Temporal lobe (tissue), 4 donors: ENCODE measurements at places on chromosomes 16 and 17. TPM values are rescaled to one million over a fixed set of nuclear protein-coding genes. Genes with fewer than 3 reads are reported as not detected.

KCNJ16 gene
- total RNA-seq, result 5.2 TPM

TRIM37 gene
- total RNA-seq, result 92.9 TPM

LLGL1 gene
- 27.5 TPM for total RNA-seq

SPNS3 gene
- under 0.01 TPM for total RNA-seq

IRX3 gene
- total RNA-seq, result not detected

CAPNS2 gene
- total RNA-seq, result 0.25 TPM

ADAM11 gene
- total RNA-seq, result 14.3 TPM

ALOX15 gene
- total RNA-seq, result under 0.01 TPM

GUCY2D gene
- 0.25 TPM for total RNA-seq

UMOD gene
- not detected for total RNA-seq

E2F4 gene
- total RNA-seq, result 16.2 TPM

FGF11 gene
- total RNA-seq, result 3.7 TPM

PPY gene
- total RNA-seq, result not detected

ATP2A1 gene
- total RNA-seq, result under 0.01 TPM

CRHR1 gene
- total RNA-seq, result 37.6 TPM

ALOX12 gene
- under 0.01 TPM for total RNA-seq

KRT24 gene
- total RNA-seq, result not detected

SULT1A2 gene
- 0.25 TPM for total RNA-seq

NLK gene
- 33.9 TPM for total RNA-seq

WNK4 gene
- total RNA-seq, result 0.74 TPM

TERB1 gene
- 0.25 TPM for total RNA-seq

CCDC78 gene
- 2.5 TPM for total RNA-seq

GAST gene
- not detected for total RNA-seq

RTN4RL1 gene
- 18.2 TPM for total RNA-seq

ADORA2B gene
- total RNA-seq, result 3.9 TPM

SYNGR3 gene
- 64.4 TPM for total RNA-seq

ARRB2 gene
- 13.3 TPM for total RNA-seq

AXIN2 gene
- total RNA-seq, result 33.9 TPM

PPM1E gene
- 51.6 TPM for total RNA-seq

GNG13 gene
- total RNA-seq, result not detected

DYNC1LI2 gene
- 153 TPM for total RNA-seq

TEKT3 gene
- total RNA-seq, result 0.49 TPM

ATP2A3 gene
- 2.2 TPM for total RNA-seq

ABCA8 gene
- 3.9 TPM for total RNA-seq

SHISA6 gene
- total RNA-seq, result 5.4 TPM

PIK3R6 gene
- total RNA-seq, result 1.2 TPM

CASKIN2 gene
- total RNA-seq, result 5.7 TPM

SDR42E1 gene
- total RNA-seq, result under 0.01 TPM

HOXB3 gene
- not detected for total RNA-seq

CCL1 gene
- total RNA-seq, result not detected

MNT gene
- 10.6 TPM for total RNA-seq

SALL1 gene
- total RNA-seq, result 8.6 TPM

AOC3 gene
- 0.25 TPM for total RNA-seq

ALDH3A1 gene
- 0.49 TPM for total RNA-seq

TMEM132E gene
- 1.2 TPM for total RNA-seq

KRTAP4-1 gene
- total RNA-seq, result not detected
